Stimulated activated naive CD8-positive, alpha-beta T cell treated with anti-CD3 and anti-CD28 coated beads, Interleukin-15, Interleukin-2, amounts not matched to agents 100 U/mL and 50 U/mL, for 24 hours (primary cell): ENCODE measurements at places on chromosomes 5 and 9.

GRCh38 chr9:118263949-118264348 is 559.7 kb downstream of the TLR4 start:
- DNase-seq = no peak

DNA sequence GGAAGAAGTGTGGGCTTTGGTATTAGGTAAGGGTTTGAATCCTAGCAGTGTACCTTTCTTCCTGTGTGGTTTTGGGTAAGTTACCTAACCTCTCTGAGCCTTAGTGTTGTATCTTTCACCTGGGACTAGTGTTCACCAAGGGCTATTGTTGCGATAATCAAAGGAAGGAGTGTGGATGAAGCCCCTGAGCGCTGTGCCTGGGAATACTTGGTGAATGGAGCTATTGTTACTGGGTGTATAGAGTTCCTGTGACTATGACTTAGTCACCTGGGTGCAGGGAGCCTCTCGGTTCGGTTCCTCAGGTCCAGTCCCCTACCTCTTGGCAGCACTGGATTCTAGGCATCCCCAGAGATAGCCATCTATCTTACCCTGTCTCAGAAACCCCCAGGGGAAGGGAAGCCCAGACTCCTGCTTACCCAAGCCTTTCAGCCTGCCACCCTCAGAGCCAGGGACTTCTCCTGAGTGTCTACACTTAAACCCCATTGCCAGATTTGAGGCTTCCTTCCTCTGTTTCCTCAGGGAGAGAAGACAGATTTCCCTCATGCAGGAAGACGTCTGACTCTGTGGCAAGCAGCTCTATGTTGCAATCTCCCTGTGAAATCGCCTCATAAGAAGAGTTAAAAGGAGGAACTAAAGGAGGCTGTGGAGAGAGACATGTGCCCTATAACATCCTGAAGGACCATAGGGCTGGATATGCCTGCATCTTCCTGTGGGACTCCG is 181.0 kb upstream of the PITX1 start:
- DNase-seq = no peak

- no peak for DNase-seq
Observed at GRCh38 chr5:62631909-62632580, 53.4 kb downstream of the LRRC70 start.

DNA sequence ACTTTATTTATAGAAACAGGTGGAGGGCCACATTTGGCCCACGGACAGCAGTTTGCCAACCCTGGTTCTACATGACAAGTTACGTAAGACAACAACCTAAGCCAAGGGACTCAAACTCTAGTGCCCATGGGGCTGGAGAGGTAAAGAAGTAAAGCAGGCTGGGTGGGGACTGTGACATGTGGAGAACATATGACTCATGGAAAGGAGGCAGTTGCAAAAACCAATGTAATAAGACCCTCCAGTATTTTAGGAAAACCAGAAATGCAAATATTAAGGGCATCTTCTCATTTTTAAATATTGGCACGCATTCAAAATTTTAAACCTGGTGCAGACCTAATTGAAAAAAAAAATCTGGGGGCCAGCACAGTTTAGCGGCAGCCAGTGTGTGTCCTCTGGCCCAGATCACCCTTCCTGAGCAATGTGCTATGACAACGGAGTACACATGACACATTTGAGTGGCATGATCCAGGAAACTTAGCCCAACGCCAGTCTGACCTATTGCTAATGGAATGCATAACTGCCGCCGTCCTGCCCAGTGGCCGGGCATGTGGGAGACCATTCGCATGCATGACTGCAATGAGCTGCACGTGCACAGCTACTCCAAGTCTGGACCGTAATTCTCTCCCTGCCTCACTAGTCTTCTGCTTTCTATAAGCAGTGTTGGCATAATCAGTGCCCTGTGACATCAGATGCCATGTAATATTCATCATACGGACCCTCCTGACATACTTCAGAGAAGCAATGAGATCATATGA is 97.2 kb downstream of the SH3TC2 start:
- DNase-seq = no peak

DNA sequence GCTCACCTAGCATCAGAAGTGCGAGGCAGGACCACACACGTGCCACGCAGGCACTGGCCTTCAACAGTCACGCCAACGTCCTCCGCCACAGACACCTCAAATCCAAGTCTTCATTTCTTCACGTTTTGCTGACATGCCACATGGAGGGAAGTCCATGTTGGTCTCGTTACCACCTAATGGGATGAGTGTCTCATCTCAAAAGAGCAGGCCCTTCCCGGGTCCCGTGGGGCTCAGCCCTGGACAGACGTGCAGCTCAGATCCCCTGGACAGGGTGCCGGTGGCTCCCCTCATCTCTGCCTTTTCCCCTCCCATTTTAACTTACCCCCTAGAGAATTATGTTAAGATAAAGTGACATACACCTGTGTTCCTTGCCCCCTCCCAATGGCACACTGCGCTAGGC is 76.8 kb downstream of the MRPL36 start:
- no peak for DNase-seq

- DNase-seq = no peak
Observed at GRCh38 chr9:93081081-93081529, 14.9 kb upstream of the CARD19 start.

GRCh38 chr5:94689908-94690307 is 71.4 kb downstream of the SLF1 start:
- no peak for DNase-seq

GRCh38 chr9:98967257-98967656 is 23.6 kb downstream of the COL15A1 start:
- DNase-seq = no peak
